ENCODE measurements at places on chromosomes 12 and 14. TPM values are rescaled to one million over a fixed set of nuclear protein-coding genes. Genes with fewer than 3 reads are reported as not detected.

The FGF23 gene
- not detected for total RNA-seq

The LRRC10 gene
- total RNA-seq = not detected

- no peak overlapping the region for H3K4me3 ChIP-seq
- H3K36me3 ChIP-seq = no peaks in the 10 kb centered on the region
These were observed 17.8 kb downstream of the MIA2 start for GRCh38 chr14:39251547-39251946.

- H3K4me1 ChIP-seq = no peaks in the 10 kb centered on the region
- H3K4me3 ChIP-seq = no peak overlapping the region
- peak; percentile 39 for DNase-seq
- no peak overlapping the region for H3K27ac ChIP-seq
- H3K27me3 ChIP-seq = peaks cover 28% of the 10 kb centered on the region
- H3K36me3 ChIP-seq = no peaks in the 10 kb centered on the region
These were observed 25.5 kb downstream of the NKX2-8 start for GRCh38 chr14:36556811-36557433.

DNA sequence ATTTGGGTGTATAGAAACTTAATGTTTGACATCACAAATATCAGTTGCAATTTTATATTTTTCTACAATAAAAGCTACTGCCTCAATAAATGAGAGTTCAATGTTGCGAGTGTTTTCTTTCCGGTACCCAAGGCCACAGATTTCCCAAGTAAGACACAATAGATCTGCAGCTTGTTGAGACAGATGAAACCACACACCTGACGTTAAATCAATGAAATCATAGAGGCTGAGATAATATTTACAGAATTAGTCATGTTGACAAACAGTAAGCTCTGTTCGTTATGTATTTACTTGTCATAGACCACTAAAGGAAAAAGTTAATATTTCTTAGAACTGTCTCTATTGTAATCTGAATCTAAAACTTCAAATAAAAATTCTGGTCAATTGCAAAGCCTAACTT is 49.2 kb upstream of the PTHLH start:
- H3K4me3 ChIP-seq = no peak overlapping the region
- no peaks in the 10 kb centered on the region for H3K4me1 ChIP-seq
- no peak for DNase-seq

- H3K27ac ChIP-seq = no peak within 1 kb of the TSS
- peak; percentile 30 for DNase-seq
- no peaks in the 10 kb centered on the region for H3K36me3 ChIP-seq
- peaks cover 14% of the 10 kb centered on the region for H3K4me1 ChIP-seq
- H3K27me3 ChIP-seq = peaks cover 79% of the 10 kb centered on the region
- H3K4me3 ChIP-seq = peak within 1 kb of the TSS; percentile 83
These were observed at the start of gene NTN4 for GRCh38 chr12:95790033-95790916. Gene NTN4 (minus strand): TSS chr12:95790764. CDS start chr12:95790309, 455 bp downstream.

DNA sequence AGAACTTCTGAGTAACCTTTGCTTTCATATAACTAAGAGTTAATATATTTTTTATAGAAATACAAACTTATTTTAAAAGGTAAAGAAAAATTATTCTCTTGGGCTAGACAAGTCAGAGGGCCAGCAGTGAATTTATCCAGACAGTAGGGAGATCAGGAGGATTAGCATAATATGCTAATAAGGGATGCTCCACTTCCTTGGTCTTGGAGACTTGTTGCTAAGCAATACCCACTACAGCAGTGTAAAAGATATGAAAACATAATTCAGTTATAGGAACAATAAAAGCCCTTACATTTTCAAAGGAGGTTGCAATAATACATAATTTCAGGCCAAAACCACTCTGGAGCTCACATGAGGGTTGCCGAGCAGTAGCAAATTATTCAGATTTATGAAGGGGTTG is 615.6 kb downstream of the KCNH5 start:
- H3K27ac ChIP-seq = no peak overlapping the region
- no peak for DNase-seq
- no peaks in the 10 kb centered on the region for H3K36me3 ChIP-seq

GRCh38 chr12:45050751-45051571 is at the start of gene DBX2:
Gene DBX2 (minus strand): TSS chr12:45051099. CDS start chr12:45050927, 172 bp downstream.
- DNase-seq = no peak
- peaks cover 2% of the 10 kb centered on the region for H3K36me3 ChIP-seq
- H3K4me3 ChIP-seq = peak within 1 kb of the TSS; percentile 70
- no peak within 1 kb of the TSS for H3K27ac ChIP-seq

- H3K4me3 ChIP-seq = no peak overlapping the region
- H3K36me3 ChIP-seq = no peaks in the 10 kb centered on the region
- H3K27ac ChIP-seq = no peak overlapping the region
- no peaks in the 10 kb centered on the region for H3K27me3 ChIP-seq
- no peak for DNase-seq
These were observed 96.1 kb downstream of the FLRT2 start for GRCh38 chr14:85625925-85626585.

GRCh38 chr12:123675436-123675835 is 4.5 kb downstream of the TCTN2 start:
- no peak overlapping the region for H3K27ac ChIP-seq
- DNase-seq = no peak
- no peaks in the 10 kb centered on the region for H3K27me3 ChIP-seq
- H3K4me3 ChIP-seq = no peak overlapping the region
